Uterus (tissue), 4 donors: ENCODE measurements at places on chromosomes 2 and 18. TPM values are rescaled to one million over a fixed set of nuclear protein-coding genes. Genes with fewer than 3 reads are reported as not detected.
A peak's percentile ranks its signal among the peaks of the same experiment; 100 is the strongest.

LRATD1 gene
- 10.4 TPM for total RNA-seq

- no peaks in the 10 kb centered on the region for H3K4me1 ChIP-seq
- H3K27ac ChIP-seq, result no peak overlapping the region
- no peak for DNase-seq
Observed at GRCh38 chr18:8771930-8772329, 66.6 kb downstream of the MTCL1 start.

- no peak overlapping the region for H3K4me3 ChIP-seq
- H3K27me3 ChIP-seq, result no peaks in the 10 kb centered on the region
- no peak for DNase-seq
Observed at GRCh38 chr2:108911807-108912628, 77.0 kb downstream of the EDAR start.

DNA sequence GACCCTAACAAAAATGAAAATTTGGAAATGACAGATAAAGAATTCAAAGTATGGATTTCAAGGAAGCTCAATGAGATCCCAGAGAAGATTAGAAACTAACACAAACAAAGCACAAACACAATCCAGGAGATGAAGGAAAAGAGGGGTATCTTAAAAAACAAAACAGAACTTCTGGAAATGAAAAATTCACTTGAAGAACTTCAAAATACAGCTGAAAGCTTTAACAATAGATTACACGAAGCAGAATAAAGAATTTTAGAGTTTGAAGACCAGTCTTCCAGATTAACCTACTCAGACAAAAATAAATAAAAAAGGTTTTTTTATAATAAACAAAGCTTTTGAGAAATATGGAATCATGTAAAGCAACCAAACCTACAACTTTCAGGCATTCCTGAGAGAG is 671.8 kb upstream of the SLC39A10 start:
- DNase-seq, result no peak
- no peaks in the 10 kb centered on the region for H3K4me1 ChIP-seq
- no peak overlapping the region for H3K4me3 ChIP-seq
- no peak overlapping the region for H3K27ac ChIP-seq
- no peaks in the 10 kb centered on the region for H3K36me3 ChIP-seq
- H3K27me3 ChIP-seq, result no peaks in the 10 kb centered on the region

DNA sequence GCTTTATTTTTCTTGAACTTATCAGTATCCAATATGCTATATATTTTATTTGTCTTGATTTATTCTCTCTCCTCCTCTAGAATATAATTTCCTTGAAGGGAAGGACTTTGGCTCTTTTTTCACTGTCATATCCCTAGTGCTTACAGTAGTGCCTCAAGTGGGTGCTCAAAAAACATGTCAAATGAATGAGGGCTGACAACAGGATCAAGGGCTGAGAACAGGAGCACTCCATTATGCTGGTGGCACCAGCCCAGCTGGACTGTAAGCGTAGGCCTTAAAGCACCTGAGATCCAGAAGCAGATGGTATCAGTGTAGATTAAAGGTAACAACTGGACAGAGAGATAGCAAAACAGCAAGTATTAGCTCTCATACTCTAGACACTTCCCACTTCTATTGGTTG is 46.3 kb downstream of the PMS1 start:
- no peak overlapping the region for H3K27ac ChIP-seq
- no peak overlapping the region for H3K4me3 ChIP-seq
- DNase-seq, result no peak
- no peaks in the 10 kb centered on the region for H3K36me3 ChIP-seq
- H3K27me3 ChIP-seq, result no peaks in the 10 kb centered on the region

DNA sequence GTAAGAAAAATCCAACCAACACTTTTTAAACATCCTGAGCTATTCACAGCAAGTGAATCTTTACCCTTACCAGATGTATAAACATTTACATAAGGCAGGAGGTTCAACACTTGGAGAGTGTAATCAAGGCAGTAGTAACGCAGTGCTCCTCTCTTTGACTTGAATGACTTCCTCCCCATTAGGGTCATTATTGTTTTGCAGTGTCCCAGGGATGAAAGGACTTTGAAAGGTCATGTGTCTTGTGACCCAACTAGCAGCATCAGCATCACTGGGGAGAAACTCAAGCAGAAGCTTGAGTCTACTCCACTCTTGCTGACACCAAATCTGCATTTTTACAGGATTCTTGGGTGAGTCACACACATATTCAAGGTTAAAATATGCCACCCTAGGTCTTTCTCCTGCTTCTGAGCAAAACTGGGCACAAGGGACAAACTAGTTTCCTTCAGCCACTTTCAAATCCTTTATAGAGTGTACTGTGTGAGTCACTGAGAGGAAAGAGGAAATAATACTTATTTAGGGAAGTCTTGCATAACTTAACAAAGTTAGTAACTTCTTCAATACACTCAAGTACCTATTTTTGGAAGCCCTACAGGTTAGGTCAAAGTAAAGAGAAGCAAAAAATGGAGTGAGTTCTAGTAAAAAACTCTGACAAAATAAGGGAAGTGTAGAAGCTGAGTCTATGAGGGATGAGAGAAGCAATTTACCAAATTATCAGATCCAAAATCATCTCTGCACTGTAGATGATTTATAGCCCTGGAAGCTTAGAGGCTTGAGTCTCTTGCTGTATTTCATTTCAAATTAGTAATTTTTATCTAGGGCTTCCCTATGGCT is 51.0 kb upstream of the EML4 start:
- H3K36me3 ChIP-seq, result no peaks in the 10 kb centered on the region
- H3K27ac ChIP-seq, result peak overlapping the region; percentile 2
- DNase-seq, result no peak

- no peak overlapping the region for H3K4me3 ChIP-seq
- H3K4me1 ChIP-seq, result peaks cover 5% of the 10 kb centered on the region
- H3K27ac ChIP-seq, result no peak overlapping the region
- H3K27me3 ChIP-seq, result no peaks in the 10 kb centered on the region
- H3K36me3 ChIP-seq, result no peaks in the 10 kb centered on the region
Observed at GRCh38 chr2:218295029-218295428, 2.7 kb upstream of the TMBIM1 start.

DNA sequence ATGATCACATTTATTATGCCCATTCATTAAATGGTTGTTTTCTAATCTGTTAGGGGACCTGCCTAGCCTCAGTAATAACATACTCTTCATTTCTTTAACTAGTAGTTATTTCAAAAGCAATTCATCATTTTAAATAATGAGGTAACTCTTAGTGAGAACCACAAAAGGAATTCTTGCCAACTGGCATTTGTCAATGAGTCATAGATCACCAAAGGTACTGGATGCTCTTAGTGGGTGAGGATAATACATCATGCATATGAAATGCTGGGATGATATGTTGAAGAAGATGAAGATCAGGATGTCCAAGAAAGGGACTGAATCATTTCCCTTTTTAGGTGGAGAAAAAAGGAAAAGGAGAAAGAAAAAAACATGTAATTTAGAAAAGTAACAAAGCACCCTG is 826.2 kb upstream of the DDX18 start:
- DNase-seq, result no peak
- H3K4me3 ChIP-seq, result no peak overlapping the region
- no peaks in the 10 kb centered on the region for H3K4me1 ChIP-seq
- no peaks in the 10 kb centered on the region for H3K27me3 ChIP-seq
- H3K36me3 ChIP-seq, result no peaks in the 10 kb centered on the region
- H3K27ac ChIP-seq, result no peak overlapping the region

DNA sequence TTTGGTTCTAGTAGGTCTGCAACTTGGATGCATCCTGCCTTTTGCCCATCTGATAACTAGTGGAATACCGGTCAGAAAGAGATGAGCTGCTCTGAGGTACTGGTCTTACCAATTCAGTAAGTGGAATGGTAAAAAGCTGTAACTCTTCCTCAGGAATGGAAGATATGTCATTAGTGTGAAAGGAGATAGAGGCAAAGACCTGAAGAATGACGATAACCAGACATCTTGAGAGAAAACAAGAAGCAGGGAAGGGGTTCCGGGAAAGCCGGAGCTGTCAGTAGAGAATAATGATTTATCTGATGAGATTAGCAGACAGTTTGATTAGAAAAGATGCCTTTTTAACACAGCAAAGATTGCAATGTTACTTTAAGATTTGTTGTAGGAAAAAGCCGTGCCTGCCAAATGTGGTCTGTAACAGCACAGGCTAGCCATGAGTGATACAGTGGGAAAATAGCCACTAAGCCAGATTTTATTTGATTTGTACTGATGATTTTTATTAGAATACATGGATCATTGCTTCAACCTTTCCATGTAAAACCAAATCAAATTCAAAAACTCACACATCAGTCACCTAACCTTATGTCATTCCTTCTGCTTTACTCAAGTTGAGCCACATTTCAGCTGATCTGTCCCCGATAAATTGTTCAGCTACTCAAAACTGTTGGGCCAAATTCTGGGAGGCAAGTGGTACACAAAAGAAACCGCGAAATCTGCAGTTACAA is 110.0 kb downstream of the TCF4 start:
- H3K27me3 ChIP-seq, result no peaks in the 10 kb centered on the region
- peak overlapping the region; percentile 44 for H3K4me3 ChIP-seq
- H3K27ac ChIP-seq, result peak overlapping the region; percentile 92
- no peaks in the 10 kb centered on the region for H3K36me3 ChIP-seq

IFIH1 gene
- 31.4 TPM for total RNA-seq

GRCh38 chr18:25019086-25019860 is 332.7 kb downstream of the ZNF521 start:
- H3K4me3 ChIP-seq, result no peak overlapping the region
- DNase-seq, result no peak
- H3K27me3 ChIP-seq, result no peaks in the 10 kb centered on the region
- no peaks in the 10 kb centered on the region for H3K4me1 ChIP-seq

GRCh38 chr2:190996338-190996946 is 17.5 kb downstream of the STAT1 start:
- no peak overlapping the region for H3K4me3 ChIP-seq
- H3K36me3 ChIP-seq, result no peaks in the 10 kb centered on the region
- DNase-seq, result no peak
- no peak overlapping the region for H3K27ac ChIP-seq

DNA sequence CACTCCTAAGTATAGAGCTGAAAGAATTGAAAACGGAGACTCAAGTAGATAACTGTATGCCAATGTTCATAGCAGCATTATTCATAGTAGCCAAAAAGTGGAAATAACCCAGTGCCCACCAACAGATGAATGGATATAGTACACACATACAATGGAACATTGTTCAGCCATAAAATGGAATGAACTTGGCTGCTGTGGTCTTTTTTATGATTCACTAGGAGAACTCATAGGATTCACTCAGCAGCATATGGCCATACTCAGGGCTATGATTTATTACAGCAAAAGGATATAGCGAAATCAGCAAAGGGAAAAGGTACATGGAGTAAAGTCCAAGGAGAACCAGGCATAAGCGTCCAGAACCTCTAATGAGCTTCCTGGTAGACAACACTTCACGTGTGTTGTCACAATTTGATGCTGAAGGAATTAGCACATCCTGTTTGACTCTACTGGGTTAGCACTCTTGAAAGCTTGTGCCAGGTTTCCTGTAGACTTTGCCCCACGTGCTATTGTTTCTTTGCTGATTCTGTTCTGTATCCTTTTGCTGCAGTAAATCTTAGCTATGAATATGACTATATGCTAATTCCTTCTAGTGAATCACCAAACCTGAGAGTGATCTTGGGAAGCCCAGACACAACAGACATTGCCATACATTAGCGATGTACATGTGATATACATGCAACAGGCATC is 15.7 kb downstream of the SPC25 start:
- no peak overlapping the region for H3K27ac ChIP-seq
- no peaks in the 10 kb centered on the region for H3K4me1 ChIP-seq
- no peaks in the 10 kb centered on the region for H3K27me3 ChIP-seq
- no peak overlapping the region for H3K4me3 ChIP-seq
- DNase-seq, result no peak

GRCh38 chr18:42255908-42256765 is 301.1 kb downstream of the PIK3C3 start:
- no peaks in the 10 kb centered on the region for H3K27me3 ChIP-seq
- no peak overlapping the region for H3K4me3 ChIP-seq
- H3K4me1 ChIP-seq, result no peaks in the 10 kb centered on the region
- no peaks in the 10 kb centered on the region for H3K36me3 ChIP-seq
- H3K27ac ChIP-seq, result no peak overlapping the region

DNA sequence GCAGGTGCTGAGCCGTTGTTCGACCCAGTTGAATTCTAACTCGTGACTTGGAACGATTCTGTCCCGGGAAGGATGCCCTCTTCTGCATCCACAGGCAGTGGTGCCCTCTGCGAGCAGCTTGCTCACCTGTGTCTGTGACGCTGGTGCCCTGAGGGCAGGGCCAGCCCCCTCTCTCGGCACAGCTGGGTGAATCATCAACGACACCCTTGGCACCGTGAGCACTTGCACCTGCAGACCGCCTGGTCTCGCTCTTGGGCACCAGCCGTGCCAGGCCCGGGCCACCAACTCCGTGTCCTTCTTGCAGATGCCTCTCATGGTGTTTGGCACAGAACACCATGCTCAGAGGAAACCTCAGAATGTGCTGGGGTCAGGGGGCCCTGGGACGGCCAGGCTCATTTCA is 75.0 kb downstream of the SLC66A2 start:
- no peak overlapping the region for H3K27ac ChIP-seq
- DNase-seq, result no peak
- no peaks in the 10 kb centered on the region for H3K36me3 ChIP-seq

- H3K4me3 ChIP-seq, result no peak overlapping the region
- no peaks in the 10 kb centered on the region for H3K27me3 ChIP-seq
- no peak overlapping the region for H3K27ac ChIP-seq
- no peak for DNase-seq
- H3K36me3 ChIP-seq, result no peaks in the 10 kb centered on the region
- no peaks in the 10 kb centered on the region for H3K4me1 ChIP-seq
Observed at GRCh38 chr2:217710211-217710765, 292.5 kb downstream of the TNS1 start.

DNA sequence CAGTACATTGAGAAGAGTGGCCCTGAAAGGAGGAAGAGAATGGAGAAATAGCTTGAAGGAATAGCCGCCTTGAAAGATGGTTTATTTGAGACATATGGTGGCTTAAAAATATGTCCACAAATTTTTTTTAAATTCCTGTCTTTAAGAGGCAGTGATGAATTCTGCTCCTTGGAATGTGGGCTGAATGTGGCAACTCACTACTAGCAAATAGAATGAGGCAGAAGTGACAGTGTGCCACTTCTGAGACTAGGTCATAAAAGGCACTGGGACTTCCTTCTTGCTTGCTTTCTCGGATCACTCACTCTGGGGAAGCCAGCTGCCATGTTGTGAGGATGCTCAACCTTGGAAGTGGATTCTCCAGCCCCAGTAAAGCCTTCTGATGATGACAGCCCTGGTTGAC is 67.0 kb downstream of the FAM161A start:
- H3K36me3 ChIP-seq, result no peaks in the 10 kb centered on the region
- H3K4me3 ChIP-seq, result no peak overlapping the region
- no peaks in the 10 kb centered on the region for H3K4me1 ChIP-seq
- no peaks in the 10 kb centered on the region for H3K27me3 ChIP-seq

DNA sequence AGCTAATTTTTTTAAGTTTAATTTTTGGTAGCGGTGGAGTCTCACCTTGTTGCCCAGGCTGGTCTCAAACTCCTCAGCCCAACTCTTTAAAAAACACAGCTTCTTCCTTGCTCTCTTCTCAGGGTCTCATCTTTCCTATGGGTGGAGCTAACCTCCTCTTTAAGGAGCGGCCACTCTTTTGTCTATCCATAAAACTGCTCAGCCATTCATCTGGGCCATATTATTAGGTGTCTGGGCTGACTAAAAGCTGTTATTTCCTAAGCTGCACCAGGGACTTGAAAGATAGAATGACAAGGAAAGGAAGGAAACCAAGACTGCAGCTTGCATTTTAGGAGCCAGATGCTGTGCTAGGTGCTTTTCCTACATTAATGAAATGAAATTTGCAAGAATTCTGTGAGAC is 35.8 kb upstream of the THOC1 start:
- H3K4me3 ChIP-seq, result no peak overlapping the region
- no peak for DNase-seq
- H3K36me3 ChIP-seq, result no peaks in the 10 kb centered on the region
- H3K27me3 ChIP-seq, result no peaks in the 10 kb centered on the region
- no peak overlapping the region for H3K27ac ChIP-seq
- H3K4me1 ChIP-seq, result no peaks in the 10 kb centered on the region

IL36RN gene
- not detected for total RNA-seq

MCEE gene
- total RNA-seq, result 40.0 TPM
